ENCODE measurements at places on chromosomes 13 and 19. TPM values are rescaled to one million over a fixed set of nuclear protein-coding genes. Genes with fewer than 3 reads are reported as not detected.

DNA sequence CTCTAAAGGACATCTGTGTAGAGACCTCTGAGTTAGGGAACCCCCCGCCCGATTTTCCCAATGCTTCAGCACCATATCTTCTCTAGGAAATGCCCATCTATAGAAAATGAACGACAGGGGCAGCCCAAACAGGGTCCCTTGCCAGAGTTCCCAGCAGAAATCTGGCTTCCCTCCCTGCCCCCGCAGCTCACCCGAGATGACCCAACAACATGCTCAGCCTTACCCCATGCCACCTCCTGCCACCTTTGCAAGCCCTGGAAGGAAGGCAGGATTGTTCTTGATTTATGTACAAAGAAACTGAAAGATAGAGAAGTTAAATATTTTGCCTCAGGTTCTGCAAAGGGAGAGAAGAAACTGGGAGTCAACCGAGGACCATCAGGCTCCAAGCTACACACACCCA lies 105.6 kb upstream of the UQCRFS1 start:
- H3K4me3 ChIP-seq, result no peak overlapping the region
- DNase-seq, result no peak
- no peak overlapping the region for H3K27ac ChIP-seq
- H3K36me3 ChIP-seq, result no peaks in the 10 kb centered on the region
- no peaks in the 10 kb centered on the region for H3K4me1 ChIP-seq
- no peaks in the 10 kb centered on the region for H3K27me3 ChIP-seq

GRCh38 chr13:101979825-101980224 lies 422.0 kb downstream of the FGF14 start:
- no peak overlapping the region for H3K4me3 ChIP-seq
- no peaks in the 10 kb centered on the region for H3K36me3 ChIP-seq
- no peaks in the 10 kb centered on the region for H3K27me3 ChIP-seq

- no peak overlapping the region for H3K4me3 ChIP-seq
- no peaks in the 10 kb centered on the region for H3K4me1 ChIP-seq
- DNase-seq, result no peak
These were observed 419.6 kb downstream of the GPC6 start for GRCh38 chr13:93646245-93646644.

DNA sequence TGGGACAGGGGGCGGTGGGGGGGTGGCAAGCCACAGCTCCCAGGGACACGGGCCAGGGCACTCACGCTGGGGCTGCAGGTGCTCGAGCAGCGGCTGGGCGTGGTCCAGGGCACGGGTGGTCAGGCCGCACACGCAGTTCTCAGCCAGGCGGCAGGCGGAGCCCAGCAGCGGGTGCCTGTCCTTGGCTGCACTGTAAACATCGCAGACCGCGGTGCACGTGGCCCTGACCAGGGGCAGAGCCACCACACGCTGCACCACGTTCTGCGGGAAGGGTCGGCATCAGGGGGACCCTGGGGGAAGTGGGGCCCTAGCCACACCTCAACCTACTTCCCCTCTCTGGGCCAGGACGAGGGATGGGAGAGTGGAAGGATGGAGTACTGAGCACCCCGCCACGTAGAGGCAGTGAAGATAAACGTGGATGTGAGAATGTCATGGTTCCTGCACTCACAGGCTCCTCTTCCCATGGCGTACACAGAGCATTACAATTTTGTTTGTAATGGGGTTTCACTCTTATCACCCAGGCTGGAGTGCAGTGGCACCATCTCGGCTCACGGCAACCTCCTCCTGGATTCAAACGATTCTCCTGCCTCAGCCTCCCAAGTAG lies 3.4 kb downstream of the PLIN5 start:
- DNase-seq, result no peak
- no peaks in the 10 kb centered on the region for H3K4me1 ChIP-seq

- H3K27ac ChIP-seq, result no peak overlapping the region
- no peak for DNase-seq
- H3K4me3 ChIP-seq, result no peak overlapping the region
- H3K36me3 ChIP-seq, result no peaks in the 10 kb centered on the region
- no peaks in the 10 kb centered on the region for H3K27me3 ChIP-seq
These were observed 2.7 kb downstream of the SLC27A1 start for GRCh38 chr19:17473041-17473440.

Gene SELENOV
- total RNA-seq, result not detected

Gene OR7D2
- not detected for total RNA-seq

Gene CCDC70
- not detected for total RNA-seq

Gene MAST1
- total RNA-seq, result 0.54 TPM

Gene PABPC3
- 0.23 TPM for total RNA-seq
